ENCODE measurements at places on chromosomes 16 and 17.

DNA sequence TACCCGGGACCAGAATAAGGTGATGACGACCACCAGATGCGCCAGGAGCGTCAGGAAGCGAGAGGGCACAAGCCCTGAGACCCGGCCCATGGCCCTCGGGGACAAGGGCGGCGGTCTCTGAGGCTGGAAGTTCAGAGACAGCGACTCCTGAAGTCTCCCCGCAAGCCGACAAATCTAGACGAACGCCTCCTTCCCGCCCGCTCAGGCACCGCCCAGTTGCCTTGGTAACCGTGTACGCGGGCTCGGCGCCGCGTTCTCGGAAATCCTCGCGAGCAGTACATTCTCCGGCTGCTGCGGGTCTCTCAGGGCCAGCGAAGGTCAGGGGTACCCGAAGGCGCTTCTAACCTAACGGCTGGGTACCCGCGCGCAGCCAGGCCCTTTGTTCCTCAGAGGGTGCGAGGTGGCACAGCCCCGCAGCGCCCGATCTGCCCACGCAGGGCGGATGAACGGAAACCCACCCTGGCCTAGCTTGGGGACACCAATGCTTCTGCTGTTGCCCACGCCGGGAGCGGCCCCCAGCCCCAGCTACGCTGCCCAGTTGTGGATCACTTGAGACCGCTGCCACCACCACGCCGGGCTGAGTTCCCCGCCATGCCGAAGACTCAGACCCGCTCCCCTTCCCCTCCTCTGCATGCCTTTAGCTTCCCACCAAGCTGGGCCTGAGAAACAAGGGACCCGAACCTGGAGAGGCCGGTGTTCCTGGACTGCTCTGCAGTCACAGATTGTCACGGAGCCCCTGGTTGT is at the start of gene TMEM107:
TMEM107 (minus strand) TSS at position 184 of the 744 bp plus-strand sequence; CDS start at position 90, 94 bp downstream.
- no peak for DNase-seq

- no peak for DNase-seq
These were observed 299.4 kb downstream of the CPPED1 start for GRCh38 chr16:12504312-12504711.

DNA sequence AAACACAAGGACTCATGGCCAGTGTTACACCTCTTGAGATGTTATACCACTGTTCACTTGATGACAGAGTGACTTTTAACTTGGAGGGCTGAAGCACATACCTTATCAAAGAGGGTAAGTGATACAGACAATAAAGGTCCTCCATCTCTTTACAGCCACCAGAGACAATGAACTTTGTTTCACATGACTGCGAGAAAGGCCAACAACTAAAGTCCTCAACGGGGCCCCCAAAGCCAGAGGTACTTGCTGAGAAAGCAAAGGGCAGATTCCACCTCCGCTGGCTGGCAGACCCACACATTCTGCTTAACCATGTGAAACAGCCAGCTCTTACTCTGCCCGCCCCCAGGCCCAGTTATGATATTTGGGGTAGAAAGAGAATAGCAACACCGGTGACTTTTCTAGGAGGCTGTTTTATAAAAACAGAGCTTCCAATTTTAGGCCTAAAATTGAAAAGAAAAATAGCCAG is 21.4 kb downstream of the DCUN1D3 start:
- DNase-seq: no peak

- DNase-seq: no peak
These were observed 13.7 kb upstream of the KREMEN2 start for GRCh38 chr16:2950353-2950724.

- DNase-seq: no peak
These were observed 6.9 kb upstream of the VPS53 start for GRCh38 chr17:721540-721937.

DNA sequence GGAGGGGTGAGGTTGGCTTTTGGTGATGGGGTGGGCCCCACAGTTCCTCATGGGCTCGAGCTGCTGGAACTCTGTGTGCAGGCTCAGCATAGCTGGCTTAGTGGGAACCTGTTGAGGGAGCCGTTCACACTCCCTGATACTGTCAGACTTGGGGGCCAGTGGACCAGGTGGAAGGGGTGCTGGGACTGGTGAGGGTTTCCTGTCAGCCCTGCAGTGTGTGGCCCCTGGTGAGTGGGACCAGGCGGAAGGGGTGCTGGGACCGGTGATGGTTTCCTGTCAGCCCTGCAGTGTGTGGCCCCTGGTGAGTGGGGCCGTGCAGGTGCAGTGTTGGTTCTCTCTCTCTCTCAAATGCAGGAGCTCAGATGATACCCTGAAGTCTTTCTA is 45.1 kb upstream of the ZNF750 start:
- DNase-seq: no peak

DNA sequence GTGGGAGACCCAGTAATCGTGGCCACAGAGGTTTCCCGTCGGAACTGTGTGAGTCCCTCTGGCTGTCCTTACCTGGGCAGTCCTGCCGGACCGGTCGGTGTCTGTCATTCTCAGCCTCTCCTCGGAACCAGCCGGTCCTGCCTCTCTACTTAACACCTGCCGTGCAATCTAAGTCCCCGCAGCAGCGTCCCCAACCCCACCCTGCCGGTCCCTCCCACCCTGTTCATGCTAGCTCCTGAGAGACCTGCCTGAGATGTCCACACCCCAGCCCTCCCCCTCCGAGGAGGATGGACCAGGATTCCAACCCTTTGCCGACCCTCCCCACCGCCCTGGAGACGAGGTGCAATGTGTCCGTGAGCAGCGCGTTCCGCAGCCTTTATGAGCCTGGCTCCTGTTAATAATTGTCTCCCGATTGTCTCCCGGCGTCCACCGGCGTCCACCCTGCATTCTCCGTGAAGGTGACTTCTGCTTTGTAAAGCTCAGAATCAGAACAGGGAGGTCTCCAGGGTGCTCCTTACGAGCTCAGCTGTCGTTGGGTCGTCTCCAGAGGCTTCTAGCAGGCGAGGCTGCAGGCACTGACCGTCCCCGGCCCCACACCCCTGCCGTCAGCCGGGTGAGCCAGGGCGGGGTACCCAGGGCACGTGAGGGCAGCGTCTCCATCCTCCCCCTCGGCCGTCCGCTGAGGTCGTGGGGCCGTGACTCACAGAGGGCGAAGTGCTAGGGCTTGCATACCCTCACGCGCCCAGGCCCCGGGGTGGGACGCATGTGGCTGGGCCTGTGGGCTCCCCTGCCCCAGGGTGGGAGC is 10.1 kb downstream of the METRNL start:
- DNase-seq: no peak

- DNase-seq: no peak
These were observed 79.0 kb downstream of the PITPNC1 start for GRCh38 chr17:67456103-67456502.

DNA sequence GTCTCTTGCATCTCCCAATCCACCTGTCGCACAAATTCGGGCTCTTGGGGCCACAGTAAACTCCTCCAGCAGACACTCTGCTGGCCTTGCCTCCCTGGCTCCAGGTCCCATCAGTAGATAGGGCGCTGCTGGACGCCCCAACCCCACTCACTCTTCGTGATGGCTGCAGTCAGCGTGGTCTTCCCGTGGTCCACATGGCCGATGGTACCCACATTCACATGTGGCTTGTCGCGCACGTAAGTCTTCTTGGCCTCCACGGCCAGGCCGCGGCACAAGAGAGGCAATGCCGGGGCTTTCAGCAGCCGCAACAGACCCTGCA is 428 bp downstream of the TUFM start:
- no peak for DNase-seq

- DNase-seq: no peak
These were observed 16.6 kb downstream of the CTU2 start for GRCh38 chr16:88722784-88723506.

DNA sequence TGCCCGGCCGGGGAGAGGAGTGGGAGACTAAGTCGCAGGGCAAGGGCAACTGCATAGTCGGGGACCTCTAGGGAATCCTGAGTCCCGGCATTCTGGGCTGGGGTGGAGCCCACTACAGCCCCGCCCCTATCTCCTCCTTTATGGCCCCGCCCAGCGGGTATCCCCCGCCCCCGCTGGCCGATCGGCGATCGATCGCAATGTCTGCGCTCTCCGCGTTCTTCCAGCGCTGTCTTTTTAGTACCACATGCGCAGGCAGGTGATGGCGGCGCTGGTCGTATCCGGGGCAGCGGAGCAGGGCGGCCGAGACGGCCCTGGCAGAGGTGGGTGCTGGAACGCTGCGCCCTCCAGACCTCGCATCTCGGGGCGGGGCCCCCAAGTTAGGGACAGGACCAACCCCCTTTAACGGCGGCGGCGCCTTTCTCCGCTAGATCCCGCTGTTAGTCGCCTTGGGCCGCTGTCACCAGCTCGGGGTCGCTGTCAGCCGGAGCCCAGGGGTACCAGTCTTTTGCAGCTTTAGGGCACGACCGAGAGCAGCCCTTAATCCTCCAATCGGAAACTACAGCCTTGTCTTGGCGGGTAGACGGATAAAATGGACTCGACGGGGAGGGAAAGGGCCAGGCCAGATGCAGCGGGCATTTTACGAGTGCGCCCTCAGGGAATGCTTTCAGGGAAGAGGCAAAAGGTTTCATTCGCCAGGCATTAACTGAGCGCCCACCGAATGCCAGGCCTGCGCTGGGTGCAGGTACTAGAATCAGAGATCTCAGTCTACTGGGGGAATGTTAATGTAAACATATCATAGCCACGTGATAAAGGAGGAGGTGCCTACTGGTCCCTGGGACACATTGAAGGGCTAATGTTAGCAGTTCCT is at the start of gene DPH1:
DPH1 (plus strand) TSS at position 243 of the 868 bp plus-strand sequence; CDS start at position 260, 17 bp downstream.
- no peak for DNase-seq

GRCh38 chr16:19297454-19297853 is 11.9 kb downstream of the CLEC19A start:
- DNase-seq: no peak

DNA sequence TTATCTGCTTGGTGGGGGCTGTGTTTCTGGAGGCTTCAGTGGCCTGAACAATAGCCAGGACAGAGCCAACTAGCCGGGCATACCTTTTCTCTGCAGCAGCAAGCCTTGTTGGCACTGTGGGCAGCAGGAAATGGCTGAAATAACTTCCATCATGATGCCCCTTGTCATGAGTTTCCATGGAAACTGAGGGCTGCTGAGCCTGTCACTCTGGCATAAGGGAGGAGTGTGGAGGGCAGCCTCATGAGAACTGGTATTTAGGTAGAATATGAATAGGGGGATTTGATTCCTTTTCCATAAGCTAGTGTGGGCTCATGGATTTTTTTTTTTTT is 39.4 kb downstream of the PLCG2 start:
- no peak for DNase-seq

- DNase-seq: no peak
These were observed 6.1 kb upstream of the STAC2 start for GRCh38 chr17:39231591-39232551.

- DNase-seq: peak; percentile 78
These were observed 150.8 kb downstream of the SSH2 start for GRCh38 chr17:29778956-29779811.

DNA sequence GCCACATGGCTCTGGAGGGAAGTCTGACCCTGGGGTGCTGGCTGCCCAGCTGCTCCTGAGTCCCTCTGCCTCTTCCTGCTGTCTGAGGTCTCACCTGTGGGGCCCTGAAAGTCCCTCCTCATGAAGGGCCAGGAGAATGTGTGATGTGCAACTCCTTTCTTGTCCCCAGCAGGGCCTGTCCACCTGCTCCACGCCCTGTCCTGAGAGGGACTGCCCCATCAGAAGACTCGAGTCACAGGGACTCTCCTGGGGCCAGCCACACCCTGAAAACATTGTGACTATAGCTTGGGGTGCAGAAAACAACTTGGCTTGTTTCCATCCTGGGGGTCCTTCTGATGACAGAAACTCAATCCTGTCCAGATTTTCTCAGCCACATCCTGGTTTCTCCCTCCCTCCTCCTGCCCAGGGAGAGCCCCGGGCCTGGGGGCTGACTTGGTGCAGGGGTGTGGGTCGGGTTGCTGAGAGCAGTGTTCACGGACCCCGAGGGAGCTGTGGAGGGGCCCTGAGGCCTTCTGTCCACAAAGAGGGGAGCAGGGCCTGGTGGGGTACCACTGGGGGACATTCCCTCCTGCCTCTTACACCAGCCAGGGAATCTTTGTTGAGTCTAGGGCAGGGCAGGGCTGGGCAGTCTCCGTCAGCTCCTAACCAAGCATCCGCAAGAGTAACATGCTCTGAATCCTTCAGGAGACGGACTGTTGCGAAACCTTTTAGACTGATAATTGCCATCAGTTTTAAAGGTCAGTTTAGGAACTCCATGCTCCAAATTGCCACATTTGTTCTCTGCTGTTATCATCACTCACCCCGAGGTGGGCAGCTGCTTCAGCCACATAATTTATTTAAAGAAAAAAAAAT is 45.9 kb downstream of the NT5M start:
- DNase-seq: no peak

DNA sequence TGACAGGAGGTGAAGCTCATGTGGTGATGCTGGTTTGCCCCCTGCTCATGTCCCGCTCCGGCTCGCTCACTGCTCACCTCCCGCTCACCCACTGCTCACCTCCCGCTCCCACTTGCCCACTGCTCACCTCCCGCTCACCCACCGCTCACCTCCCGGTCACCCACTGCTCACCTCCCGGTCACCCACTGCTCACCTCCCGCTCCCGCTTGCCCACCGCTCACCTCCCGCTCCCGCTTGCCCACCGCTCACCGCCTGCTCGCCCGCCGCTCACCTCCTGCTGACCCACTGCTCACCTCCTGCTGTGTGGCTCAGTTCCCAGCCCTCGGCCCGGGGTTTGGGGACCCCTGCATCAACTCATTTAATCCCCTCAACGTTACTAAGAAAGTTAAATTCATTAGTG is 39.1 kb upstream of the SHISA9 start:
- DNase-seq: no peak

- DNase-seq: no peak
These were observed 242.0 kb downstream of the HS3ST3A1 start for GRCh38 chr17:13359774-13360173.

DNA sequence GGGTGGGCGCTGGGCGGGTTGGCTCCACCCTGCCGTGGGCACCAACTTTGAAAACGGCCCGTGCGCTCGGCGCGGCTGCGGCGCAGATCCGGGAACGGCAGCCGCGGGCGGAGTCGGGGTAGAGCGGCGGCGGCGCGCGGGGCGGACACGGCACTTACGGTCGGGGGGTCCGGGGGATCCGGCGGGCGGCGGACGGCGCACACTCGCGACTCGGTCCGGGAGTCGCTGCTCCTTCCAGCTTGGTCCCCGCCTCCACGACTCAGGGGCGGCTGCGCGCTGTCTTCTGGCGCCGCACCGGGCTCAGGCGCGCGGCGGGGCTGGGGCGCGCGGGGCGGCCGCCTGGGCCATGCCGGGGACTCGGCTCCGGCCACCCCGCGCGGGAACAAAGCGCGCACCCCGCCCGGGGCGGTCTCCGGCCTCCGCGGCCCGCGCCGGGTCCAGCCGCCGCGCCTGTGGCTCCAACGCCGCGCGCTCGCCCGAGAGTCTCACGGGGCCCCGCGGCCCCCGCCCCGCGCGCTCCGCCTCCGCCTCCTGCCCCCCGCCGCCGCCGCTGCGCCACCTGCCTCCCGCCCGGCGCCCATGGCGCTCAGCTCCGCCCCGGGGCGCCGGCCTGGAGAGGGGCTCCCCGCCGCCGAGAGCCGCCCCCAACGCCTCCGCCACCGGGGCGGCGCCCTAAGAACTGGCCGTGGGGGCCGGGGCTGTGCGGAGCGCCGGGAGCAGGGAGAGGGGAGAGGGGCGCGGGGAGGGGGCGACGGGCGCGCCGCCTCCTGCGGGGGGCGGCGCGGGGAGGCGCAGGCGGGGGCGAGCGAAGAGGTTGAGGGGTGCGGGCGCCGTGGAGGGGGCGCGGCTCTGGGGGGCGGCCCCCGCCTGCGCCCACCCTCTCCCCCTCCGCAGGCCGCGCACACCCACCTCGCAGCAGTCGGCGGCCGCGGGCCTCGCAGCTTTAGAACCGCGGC is 35.9 kb downstream of the CBFA2T3 start:
- no peak for DNase-seq

Measured in SK-N-MC (cell line).